ENCODE measurements at places on chromosomes 1 and 21. TPM values are rescaled to one million over a fixed set of nuclear protein-coding genes. Genes with fewer than 3 reads are reported as not detected.

ILDR2 gene
- 30.3 TPM for total RNA-seq

CAMK1G gene
- total RNA-seq: 1.8 TPM

IFNAR2 gene
- 10.8 TPM for total RNA-seq

OR2AK2 gene
- not detected for total RNA-seq

SYT6 gene
- total RNA-seq: 3.5 TPM

- H3K36me3 ChIP-seq: peaks cover 3% of the 10 kb centered on the region
These were observed 16.7 kb upstream of the ZYG11A start for GRCh38 chr1:52825868-52826267.

- H3K4me3 ChIP-seq: no peak overlapping the region
- DNase-seq: no peak
- no peak overlapping the region for H3K27ac ChIP-seq
These were observed 313.3 kb upstream of the NFIA start for GRCh38 chr1:60769082-60769481.

DNA sequence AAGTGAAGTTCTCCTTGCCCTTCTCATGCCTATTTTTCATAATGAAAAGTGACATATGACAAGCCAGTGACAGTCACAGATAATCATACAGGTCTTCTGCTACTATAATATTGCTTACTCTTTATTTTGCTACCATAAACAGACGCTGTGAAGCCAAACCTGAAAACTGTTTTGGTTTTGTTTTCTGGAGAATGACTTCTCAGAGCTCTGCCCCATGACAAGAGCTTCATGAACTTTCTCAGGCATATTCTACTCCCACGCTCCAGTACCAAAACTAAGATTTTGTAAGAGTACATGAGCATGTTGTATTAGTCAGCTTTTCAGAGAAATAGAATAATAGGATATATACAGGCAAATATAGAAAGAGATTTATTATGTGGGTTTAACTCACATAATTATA, 64.3 kb upstream of the VTCN1 start:
- no peak overlapping the region for H3K4me3 ChIP-seq
- no peak for DNase-seq
- no peaks in the 10 kb centered on the region for H3K4me1 ChIP-seq
- no peaks in the 10 kb centered on the region for H3K36me3 ChIP-seq

- H3K4me3 ChIP-seq: no peak overlapping the region
- H3K27me3 ChIP-seq: peaks cover 8% of the 10 kb centered on the region
- no peaks in the 10 kb centered on the region for H3K36me3 ChIP-seq
- H3K4me1 ChIP-seq: peaks cover 5% of the 10 kb centered on the region
These were observed 10.1 kb upstream of the MEF2D start for GRCh38 chr1:156510709-156511108.

DNA sequence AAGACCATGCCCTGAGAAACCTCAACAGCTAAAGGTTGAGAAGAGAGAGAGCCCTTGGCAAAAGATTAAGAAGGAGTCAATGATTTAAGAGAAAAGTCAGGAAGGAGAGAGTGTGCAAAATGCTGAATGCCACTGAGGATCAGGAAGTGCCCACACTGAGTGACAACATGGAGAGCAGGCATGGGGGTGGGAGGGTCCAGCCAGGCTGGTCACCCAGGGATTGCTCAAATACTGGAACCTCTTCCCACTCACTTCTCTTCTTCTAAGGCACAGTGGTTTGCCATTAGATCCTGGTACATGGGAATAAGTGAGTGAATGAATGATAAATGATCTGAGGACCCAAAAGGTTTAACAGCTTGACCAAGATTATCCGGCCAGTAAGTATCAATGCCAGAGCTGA, 11.1 kb downstream of the PRR9 start:
- no peaks in the 10 kb centered on the region for H3K4me1 ChIP-seq
- H3K36me3 ChIP-seq: no peaks in the 10 kb centered on the region
- DNase-seq: no peak
- no peak overlapping the region for H3K4me3 ChIP-seq

GRCh38 chr21:45138199-45139002, 64.0 kb downstream of the ADARB1 start:
- peak; percentile 80 for DNase-seq
- H3K27me3 ChIP-seq: no peaks in the 10 kb centered on the region
- peaks cover 6% of the 10 kb centered on the region for H3K4me1 ChIP-seq
- H3K27ac ChIP-seq: no peak overlapping the region
- H3K4me3 ChIP-seq: no peak overlapping the region
- no peaks in the 10 kb centered on the region for H3K36me3 ChIP-seq

DNA sequence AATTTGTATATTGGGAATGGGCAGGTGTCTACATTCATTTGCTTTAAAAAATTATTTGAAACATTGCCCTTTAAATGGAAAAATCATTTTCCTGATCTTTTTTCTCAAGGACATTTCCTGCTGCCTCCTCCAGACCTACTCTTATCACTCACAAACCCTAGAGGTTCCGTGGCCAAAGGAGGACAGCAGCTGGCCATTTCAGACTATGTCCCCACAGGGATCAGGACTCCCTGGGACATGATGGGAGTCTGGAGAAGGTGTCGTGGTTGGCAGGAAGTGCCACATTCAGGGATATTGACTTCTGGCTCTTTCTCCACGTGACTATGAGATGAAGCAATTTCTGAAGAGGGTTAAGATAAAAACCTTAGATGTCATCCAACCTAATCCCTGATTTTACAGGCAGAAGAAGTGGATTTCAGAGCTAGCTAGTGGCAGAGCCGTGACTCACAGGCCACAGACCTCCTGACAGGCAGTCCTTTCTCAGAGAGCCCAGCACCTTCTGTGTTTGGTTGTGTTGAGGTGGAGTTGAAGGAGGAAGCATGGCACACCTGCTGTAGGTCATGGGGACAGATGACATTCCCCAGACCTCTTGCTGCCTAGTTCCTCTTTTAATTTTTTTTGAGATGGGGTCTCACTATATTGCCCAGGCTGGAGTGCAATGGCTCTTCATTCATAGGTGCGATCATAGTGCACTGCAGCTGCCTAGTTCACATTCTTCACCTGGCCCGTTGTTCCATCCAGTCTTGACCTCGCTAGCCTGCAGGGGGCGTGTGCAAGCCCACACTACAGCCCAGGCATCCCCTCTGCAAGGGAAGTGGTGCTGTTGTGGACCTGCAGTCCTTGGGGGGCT, 25.5 kb upstream of the IL10 start:
- H3K36me3 ChIP-seq: no peaks in the 10 kb centered on the region
- H3K4me1 ChIP-seq: peaks cover 14% of the 10 kb centered on the region
- no peaks in the 10 kb centered on the region for H3K27me3 ChIP-seq
- H3K4me3 ChIP-seq: no peak overlapping the region

DNA sequence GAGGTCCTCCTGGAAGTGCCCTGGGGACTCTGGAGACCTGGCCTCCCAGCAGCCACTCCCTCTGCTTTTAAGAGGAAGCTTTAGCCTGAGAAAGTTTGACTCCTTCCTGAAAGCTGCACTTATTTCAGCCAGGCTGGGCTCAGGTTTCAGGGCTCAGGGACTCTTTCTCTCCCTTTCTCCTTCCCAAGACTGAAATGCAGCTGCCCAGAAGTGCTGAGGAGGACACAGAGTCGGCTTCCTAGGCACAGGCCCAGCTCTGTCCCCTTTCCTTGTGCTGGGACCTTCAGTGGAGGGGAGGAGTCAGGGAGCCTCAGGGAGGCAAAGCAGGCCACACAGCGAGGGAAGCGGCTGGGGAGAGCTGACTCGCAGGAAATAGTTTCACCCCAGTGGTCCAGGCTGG, 137.3 kb downstream of the NAV1 start:
- no peak for DNase-seq
- no peak overlapping the region for H3K4me3 ChIP-seq
- no peaks in the 10 kb centered on the region for H3K27me3 ChIP-seq
- peaks cover 56% of the 10 kb centered on the region for H3K4me1 ChIP-seq
- no peak overlapping the region for H3K27ac ChIP-seq
- no peaks in the 10 kb centered on the region for H3K36me3 ChIP-seq
